Aorta (tissue), 5 donors: ENCODE measurements at places on chromosomes 13 and 19. TPM values are rescaled to one million over a fixed set of nuclear protein-coding genes. Genes with fewer than 3 reads are reported as not detected.
A peak's percentile ranks its signal among the peaks of the same experiment; 100 is the strongest.

Gene TOMM40
- 23.6 TPM for total RNA-seq

DNA sequence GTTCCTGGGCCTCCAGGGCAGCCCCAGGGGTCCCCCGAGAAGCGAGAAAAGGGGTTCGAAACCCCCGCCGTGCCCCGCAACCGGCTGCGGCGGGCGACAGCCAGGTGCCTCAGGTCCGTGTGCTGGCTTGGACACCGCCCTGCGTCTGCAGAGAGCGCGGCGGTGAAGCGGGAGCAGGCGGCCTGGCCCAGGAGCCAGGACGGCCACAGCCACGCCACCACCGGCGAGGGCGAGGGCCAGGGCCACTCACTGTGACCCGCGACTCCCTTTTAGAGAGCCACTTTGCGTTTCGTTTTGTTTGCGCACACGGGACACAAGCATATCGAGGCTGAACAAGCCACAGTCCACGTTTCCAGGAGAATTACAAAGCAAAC is 110.4 kb downstream of the CRYL1 start:
- DNase-seq = no peak
- H3K27ac ChIP-seq = no peak overlapping the region
- H3K27me3 ChIP-seq = no peaks in the 10 kb centered on the region
- H3K4me3 ChIP-seq = no peak overlapping the region
- no peaks in the 10 kb centered on the region for H3K4me1 ChIP-seq

DNA sequence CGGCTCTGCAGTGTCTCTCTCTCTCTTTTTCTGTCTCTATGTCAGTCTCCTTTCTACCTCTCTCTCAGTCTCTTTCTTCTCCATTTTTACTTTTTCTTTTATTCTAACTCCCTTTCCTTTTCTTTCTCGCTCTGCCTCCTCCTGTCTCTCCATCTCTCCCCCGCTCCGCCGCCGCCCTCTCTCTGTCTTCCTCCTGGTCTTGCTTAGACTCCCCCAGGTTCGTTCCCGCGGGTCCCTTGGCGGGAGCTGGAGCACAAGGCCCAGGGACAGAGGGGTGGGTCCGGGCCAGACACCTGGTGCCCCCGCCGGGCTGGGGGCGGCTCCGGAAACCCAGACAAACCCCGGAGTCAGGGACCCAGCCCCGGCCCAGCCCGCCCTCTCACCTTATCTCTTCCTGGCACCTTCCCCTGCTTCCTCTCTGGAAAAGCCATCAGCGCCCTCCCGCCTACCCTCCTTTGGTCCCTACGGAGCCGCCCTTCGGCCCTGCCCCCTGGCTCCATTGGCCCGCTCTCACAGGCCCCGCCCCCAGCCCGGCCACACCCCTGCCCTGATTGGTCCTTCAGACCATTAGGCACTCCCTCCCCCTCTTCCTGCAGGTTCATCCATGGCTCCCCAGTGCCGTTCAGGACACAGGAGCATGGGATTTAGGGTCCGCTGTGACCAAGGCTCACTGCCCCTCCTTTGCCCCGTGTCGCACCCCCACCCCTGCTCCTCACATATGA is 15.4 kb upstream of the NOP53 start:
- H3K4me1 ChIP-seq = no peaks in the 10 kb centered on the region
- peak; percentile 77 for DNase-seq
- peak overlapping the region; percentile 32 for H3K4me3 ChIP-seq
- H3K36me3 ChIP-seq = peaks cover 6% of the 10 kb centered on the region

DNA sequence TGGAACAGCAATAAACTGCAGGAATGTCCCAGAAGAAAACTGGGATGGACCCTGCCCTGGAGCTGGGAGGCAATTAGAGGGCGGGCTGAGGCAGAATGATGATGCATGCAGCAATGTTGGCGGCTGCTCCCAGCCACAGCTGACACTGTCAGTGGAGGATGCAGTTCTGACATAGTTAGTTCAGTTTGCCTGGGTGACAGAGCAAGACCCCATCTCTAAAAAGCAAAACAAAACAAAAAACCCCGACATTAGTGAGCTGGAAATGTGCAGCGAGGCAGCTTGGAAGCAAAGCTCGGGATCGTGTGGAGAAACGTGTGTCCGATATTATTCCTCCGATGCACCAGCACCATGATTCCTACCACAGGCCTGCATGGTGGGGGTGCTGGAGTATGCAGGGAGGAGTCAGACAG is 110.1 kb upstream of the UQCRFS1 start:
- no peaks in the 10 kb centered on the region for H3K4me1 ChIP-seq
- no peaks in the 10 kb centered on the region for H3K36me3 ChIP-seq
- DNase-seq = no peak

DNA sequence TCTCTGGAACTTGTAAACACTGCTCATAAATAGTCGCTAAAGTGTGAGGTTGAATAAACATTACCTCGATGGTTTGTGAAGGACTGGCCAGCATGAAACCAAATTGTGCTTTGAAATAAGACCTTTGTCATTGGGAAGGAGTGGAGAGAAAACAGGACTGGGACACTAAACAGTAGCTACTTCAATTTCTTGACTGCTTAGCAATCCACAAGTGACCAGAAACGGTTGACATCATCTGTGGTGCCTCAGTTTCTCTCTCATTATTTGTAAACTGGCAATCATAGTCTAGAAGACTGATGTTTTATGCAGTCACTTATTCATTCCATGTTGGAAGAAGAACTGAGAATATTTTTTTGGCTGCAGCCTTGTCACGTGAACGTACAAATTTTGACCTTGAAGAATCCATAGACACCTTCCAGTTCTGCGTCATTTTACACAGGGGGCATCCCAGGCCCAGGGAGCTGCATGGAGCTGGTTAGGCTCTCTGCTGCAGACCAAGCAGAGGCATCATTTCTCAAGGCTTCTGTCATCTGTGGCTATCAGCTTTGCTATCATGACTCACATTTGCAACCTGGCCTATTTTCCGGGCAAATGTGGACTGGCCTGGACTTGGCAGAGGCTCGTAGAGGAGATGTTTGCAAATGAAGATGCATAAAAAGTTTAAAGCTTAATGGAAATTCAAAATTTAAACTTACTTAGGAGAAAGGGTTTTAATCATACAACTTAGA is 391.8 kb downstream of the FGF9 start:
- no peaks in the 10 kb centered on the region for H3K27me3 ChIP-seq
- H3K4me3 ChIP-seq = no peak overlapping the region
- H3K36me3 ChIP-seq = no peaks in the 10 kb centered on the region
- H3K4me1 ChIP-seq = no peaks in the 10 kb centered on the region
- H3K27ac ChIP-seq = no peak overlapping the region
- no peak for DNase-seq

- no peaks in the 10 kb centered on the region for H3K4me1 ChIP-seq
- H3K27ac ChIP-seq = peak overlapping the region; percentile 99
- peak overlapping the region; percentile 70 for H3K4me3 ChIP-seq
- no peaks in the 10 kb centered on the region for H3K36me3 ChIP-seq
These were observed 23.9 kb upstream of the ZNF846 start for GRCh38 chr19:9792206-9793070.

- DNase-seq = no peak
- H3K36me3 ChIP-seq = no peaks in the 10 kb centered on the region
- no peak overlapping the region for H3K4me3 ChIP-seq
- H3K27me3 ChIP-seq = no peaks in the 10 kb centered on the region
- no peak overlapping the region for H3K27ac ChIP-seq
These were observed 1.9 kb upstream of the CACNG7 start for GRCh38 chr19:53907193-53907581.
